ENCODE measurements at places on chromosomes 3 and 15.

DNA sequence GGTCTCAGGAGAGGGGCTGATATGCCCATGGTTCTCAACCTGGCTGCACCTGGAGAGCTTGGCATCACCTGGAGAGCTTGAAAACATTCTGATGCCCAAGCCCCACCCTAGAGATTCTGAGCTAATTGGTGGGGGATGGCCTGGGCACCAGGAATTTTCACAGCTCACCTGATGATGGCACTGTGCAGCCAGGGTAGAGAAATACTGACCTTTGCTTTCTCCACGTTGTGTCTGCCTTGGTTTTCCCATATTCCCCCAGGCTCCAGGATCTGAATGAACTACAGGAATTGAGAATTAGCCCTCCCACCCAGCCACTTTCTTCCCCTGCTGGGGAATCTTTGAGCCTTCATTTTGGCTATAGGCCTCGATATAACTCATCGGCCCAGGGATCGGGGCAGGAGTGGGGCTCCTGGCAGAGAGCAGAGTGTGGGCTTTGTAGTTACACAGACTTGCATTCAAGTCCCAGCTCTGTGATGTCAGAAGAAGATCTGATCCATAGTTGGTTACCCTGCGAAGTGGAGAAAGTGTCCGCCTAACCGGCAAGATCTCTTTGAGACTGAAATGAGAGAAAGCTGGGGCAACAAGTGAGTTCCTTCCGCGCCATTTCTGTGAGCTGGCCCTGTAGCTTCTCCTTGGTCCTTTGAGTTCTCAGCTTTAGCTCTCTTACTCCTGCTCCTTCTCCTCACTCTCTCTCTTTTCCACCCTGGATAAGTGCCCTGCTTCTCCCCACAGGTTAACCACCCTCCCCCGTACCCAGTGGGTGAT lies 33.1 kb upstream of the UBE2Q2 start:
- no peak for DNase-seq

DNA sequence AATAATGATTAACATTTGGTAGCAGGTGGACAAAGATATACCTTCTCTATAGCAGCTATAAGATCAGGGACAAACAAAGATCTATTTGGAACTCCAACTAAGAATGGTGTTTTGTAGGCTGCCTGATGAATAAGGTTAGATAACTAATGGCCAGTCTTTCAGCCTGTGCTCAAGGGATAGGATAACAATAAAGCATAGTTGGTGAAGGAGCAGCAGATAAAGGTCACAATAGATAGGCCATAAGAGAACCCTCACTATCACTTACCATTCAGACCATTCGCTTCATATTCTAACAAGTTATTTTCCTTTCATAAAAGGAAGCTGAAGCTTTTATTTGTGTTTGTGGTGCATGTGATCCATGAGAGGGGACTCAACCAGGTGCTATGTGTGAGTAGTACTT lies 19.8 kb downstream of the EPM2AIP1 start:
- no peak for DNase-seq

- no peak for DNase-seq
These were observed 471.8 kb downstream of the MFSD1 start for GRCh38 chr3:159273608-159274007.

GRCh38 chr3:136836511-136837156 lies 17.7 kb downstream of the SLC35G2 start:
- no peak for DNase-seq

GRCh38 chr15:40307421-40308211 lies at the start of gene PLCB2:
Gene PLCB2, minus strand, starts transcription at chr15:40307935. Its CDS starts 263 bp downstream, at chr15:40307672.
- DNase-seq, result peak; percentile 37

DNA sequence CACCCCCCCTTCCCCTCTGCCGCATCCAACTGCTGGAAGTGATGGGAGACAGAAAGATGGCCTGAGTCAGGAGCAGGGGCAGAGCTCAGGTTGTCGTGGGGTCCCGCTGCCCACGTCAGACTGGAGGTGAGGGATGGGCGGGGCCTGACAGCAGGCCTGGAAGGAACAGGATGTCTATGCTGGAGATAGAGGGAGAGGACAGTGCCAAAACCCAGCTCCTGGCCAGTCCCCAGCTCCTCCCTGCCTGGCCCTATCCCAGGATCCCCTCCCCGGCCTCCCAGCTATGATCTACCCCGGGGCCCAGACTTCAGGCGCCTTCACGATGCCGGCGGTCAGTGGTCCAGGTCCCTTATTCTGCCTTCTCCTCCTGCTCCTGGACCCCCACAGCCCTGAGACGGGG lies at the start of gene LMAN1L:
Gene LMAN1L, plus strand, starts transcription at position 303 of the 400 bp plus-strand sequence. Its CDS starts 20 bp downstream, at position 323.
- DNase-seq, result no peak

DNA sequence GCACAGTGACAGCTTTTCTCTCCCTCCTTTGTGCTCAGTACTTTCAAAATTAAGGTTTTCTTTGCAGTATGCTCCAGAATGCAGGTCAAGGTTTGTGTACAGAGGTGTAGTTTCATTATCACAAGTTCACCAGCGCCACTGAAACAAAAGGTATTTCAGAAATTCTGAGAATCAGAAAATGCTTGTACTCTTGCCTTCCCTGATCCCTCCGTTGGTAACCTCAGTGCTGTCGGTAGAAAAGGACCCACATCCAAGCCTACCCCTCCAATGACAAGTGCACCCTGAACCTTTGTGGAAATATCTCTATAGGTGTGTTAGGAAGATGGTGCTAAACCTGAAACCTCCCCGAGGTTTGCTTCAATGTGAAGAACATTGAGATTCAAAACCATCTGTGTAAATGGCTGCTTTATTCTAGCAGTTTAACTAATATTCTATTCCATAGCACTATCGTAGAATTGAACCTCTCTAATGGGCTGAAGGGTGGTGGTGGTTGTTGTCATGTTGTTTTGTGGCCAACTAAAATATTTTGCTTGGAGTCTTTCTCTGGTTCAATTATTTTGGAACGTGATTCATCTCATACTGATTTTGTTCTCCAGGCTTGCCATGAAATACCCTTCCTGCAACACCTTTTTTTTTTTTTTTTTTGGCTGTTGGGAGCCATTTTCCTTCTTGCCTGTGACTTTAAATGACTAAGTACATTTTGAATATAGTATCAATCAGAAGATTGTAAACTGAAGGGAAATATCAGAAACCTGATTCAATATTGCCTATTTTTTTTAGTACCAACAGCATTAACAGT lies 20.7 kb downstream of the ZBTB38 start:
- DNase-seq, result no peak

GRCh38 chr3:185986198-185986777 lies 48.5 kb upstream of the TRA2B start:
- no peak for DNase-seq

DNA sequence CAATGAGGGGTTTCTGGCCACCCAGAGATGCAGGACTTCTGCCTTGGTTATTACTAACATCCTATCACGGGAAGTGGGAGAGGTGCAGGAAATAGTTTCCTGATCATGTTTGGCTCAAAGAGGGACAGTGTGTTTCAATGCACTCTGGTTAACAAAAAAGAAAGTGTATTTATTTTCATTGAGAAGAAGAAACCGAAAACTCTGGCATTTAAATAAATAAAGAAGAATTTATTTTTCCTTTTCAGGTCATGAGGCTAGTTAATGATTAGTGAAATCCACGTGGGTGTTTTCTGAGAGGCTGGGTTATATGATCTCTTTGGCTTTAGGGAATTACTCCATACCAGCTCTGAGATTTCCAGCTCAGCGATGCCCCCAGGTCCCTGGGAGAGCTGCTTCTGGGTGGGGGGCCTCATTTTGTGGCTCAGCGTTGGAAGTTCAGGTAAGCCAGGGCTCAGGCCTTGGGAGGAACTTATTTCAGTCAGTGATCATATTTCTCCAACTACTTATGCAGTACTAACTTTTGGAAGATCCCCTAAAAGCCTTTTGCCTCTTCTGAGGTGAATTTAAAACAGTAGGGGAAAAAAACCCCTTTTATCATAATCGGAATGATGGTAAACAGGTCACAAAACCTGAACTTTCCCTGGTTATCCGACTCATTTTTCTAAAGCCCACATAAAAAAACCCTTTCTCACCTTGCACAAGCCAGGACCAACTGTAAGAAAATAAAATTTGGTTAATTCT lies at the start of gene PLA1A:
Gene PLA1A, plus strand, starts transcription at position 338 of the 741 bp plus-strand sequence. Its CDS starts 29 bp downstream, at position 367.
- no peak for DNase-seq

GRCh38 chr3:1190569-1190968 lies 97.7 kb downstream of the CNTN6 start:
- no peak for DNase-seq

Measured in stimulated activated CD4-positive, alpha-beta T cell treated with anti-CD3 and anti-CD28 coated beads, Interleukin-2, amount 100 ng/mL, for 4 hours (primary cell).